Uterus (tissue), 4 donors: ENCODE measurements at places on chromosomes 5 and 9.

DNA sequence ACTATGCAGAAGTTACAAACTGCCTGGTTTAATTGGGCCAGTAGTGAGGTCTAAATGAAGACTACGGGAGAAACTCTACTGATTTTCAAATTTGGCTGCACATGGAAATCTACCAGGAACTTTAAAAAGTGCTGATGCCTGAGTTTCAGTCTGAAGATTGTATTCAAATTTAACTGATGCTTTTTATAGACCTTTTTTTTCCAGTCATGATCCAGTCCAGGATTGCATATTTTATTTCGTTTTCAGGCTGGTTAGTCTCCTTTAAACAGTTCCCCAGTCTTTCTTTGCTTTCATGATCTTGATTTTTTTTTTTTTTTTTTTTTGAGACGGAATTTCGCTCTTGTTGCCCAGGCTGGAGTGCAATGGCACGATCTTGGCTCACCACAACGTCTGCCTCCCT is 23.7 kb upstream of the SPZ1 start:
- no peak for DNase-seq

DNA sequence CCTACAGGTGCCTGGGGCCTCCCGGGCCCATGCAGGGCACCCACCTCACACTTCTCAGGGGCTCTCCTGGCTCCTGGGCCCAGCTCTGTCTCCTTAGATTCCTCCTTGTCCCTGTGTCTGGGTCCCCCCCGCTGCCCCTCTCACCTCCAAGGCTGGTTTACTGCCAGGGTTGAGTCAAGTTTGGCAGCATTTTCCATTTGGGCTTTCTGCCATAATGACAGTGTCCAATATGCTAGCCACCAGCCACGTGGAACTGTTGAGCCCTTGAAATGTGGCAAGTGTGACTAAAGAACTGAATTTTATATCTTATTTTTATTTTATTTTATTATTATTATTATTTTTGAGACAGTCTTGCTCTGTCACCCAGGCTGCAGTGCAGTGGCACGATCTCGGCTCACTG is 1.9 kb downstream of the TTC16 start:
- DNase-seq, result no peak

- no peak for DNase-seq
These were observed 22.8 kb upstream of the RGMB start for GRCh38 chr5:98750693-98751092.

DNA sequence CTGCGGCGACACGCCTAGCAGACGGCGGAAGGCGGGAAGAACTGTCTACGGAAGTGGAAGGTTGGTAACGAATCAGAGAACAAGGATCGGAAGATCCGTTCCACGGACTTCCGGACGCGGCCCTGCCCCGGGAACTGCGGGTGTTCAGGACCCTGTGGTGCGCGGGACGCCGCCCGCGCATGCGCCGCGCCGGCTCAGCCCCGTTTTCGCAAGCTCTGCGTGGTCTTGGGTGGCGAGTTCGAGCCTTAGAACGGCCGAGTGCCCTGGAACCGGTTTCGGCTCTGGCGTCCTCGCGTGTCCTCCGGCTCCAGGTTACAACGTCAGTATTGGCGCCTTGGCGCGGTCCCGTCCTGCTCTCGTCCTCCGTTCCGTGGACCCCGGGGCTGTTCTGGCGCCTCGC is 515 bp upstream of the RNU6ATAC start:
- DNase-seq, result no peak

- peak; percentile 43 for DNase-seq
These were observed 47.7 kb downstream of the PWWP2A start for GRCh38 chr5:160071516-160071915.

- DNase-seq, result no peak
These were observed 479.4 kb downstream of the AGTPBP1 start for GRCh38 chr9:85262333-85262732.
